ENCODE measurements at places on chromosomes 3 and 15. TPM values are rescaled to one million over a fixed set of nuclear protein-coding genes. Genes with fewer than 3 reads are reported as not detected.

Gene EXOSC7
- 47.8 TPM for total RNA-seq

- H3K4me1 ChIP-seq, result peaks cover 9% of the 10 kb centered on the region
- H3K4me3 ChIP-seq, result no peak overlapping the region
- H3K27ac ChIP-seq, result no peak overlapping the region
- no peaks in the 10 kb centered on the region for H3K36me3 ChIP-seq
- peak; percentile 77 for DNase-seq
- H3K27me3 ChIP-seq, result peaks cover 87% of the 10 kb centered on the region
These were observed 27.0 kb upstream of the POLG start for GRCh38 chr15:89361451-89362202.

DNA sequence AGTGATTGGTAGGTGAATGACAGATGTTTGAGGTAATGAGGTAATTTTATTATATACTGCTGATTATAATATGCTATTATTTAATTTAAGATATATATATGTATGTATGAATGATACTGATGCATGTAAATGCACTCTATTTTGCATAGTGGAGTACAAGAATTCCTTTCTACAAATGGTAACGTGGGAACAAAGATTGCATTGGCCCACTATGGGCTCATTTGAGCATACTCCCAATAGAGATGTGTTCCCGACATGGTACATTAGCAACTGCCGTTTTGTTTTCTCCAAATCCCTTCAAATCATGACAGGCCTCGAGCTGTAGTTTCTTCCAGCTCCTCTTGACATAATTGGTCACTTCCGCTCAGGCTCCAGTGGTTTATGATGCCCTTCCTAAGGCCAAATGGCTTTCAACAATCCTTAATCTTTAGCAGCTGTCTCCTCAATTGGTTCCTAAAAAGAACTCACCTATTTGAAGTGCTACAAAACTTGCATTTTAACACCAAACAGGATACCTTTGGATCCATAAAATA, 266.1 kb downstream of the ADAMTSL3 start:
- H3K36me3 ChIP-seq, result no peaks in the 10 kb centered on the region
- no peak for DNase-seq
- peaks cover 5% of the 10 kb centered on the region for H3K27me3 ChIP-seq
- peaks cover 10% of the 10 kb centered on the region for H3K4me1 ChIP-seq
- H3K27ac ChIP-seq, result no peak overlapping the region

DNA sequence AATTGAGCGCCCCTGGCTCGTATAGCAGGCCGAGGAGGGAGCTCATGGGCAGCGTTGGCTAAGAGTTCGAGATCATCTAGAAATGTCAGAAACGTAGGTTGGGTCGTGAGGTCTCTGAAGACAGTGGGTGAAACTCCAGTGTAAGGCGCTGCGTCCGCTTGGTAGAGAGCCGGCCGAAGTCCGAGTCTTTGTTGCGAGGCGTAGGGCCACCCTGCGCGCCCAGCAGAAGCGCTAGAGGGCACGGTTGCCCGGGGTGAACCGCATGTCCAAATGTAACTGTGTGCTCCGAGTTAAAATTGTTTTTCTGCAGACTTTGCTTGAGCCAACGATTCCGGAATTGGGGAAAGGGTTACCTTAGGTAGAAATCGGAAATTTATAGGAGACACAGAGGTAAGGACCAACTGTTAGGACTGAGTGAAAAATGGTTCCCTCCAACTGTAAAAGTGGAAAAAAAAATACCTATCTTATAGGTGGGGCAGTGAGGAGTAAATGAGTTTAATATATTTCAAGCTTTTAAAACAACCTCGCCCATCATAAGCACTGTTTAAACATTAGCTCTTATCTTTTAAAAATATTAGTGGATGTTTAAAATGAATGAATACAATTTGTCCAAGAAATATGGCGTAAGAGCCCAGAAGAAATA, 993 bp upstream of the SIAH2 start:
- peak overlapping the region; percentile 99 for H3K4me3 ChIP-seq
- peaks cover 30% of the 10 kb centered on the region for H3K4me1 ChIP-seq
- H3K36me3 ChIP-seq, result peaks cover 8% of the 10 kb centered on the region
- H3K27ac ChIP-seq, result peak overlapping the region; percentile 99
- DNase-seq, result no peak

- H3K4me1 ChIP-seq, result no peaks in the 10 kb centered on the region
- H3K4me3 ChIP-seq, result no peak overlapping the region
- H3K36me3 ChIP-seq, result no peaks in the 10 kb centered on the region
- no peak overlapping the region for H3K27ac ChIP-seq
- DNase-seq, result no peak
These were observed 61.9 kb upstream of the PHLDB2 start for GRCh38 chr3:111797171-111797615.

GRCh38 chr3:152365126-152365525, 96.4 kb downstream of the MBNL1 start:
- no peak for DNase-seq
- H3K27me3 ChIP-seq, result no peaks in the 10 kb centered on the region
- peaks cover 55% of the 10 kb centered on the region for H3K36me3 ChIP-seq
- no peak overlapping the region for H3K27ac ChIP-seq
- H3K4me1 ChIP-seq, result peaks cover 52% of the 10 kb centered on the region

Gene PXYLP1
- total RNA-seq, result 15.8 TPM

- no peak for DNase-seq
- H3K27me3 ChIP-seq, result peaks cover 5% of the 10 kb centered on the region
- no peak overlapping the region for H3K4me3 ChIP-seq
- no peaks in the 10 kb centered on the region for H3K36me3 ChIP-seq
- H3K27ac ChIP-seq, result no peak overlapping the region
These were observed 118.3 kb upstream of the KCNH8 start for GRCh38 chr3:19029837-19030521.

- no peaks in the 10 kb centered on the region for H3K4me1 ChIP-seq
- DNase-seq, result no peak
- H3K36me3 ChIP-seq, result no peaks in the 10 kb centered on the region
- no peaks in the 10 kb centered on the region for H3K27me3 ChIP-seq
- H3K4me3 ChIP-seq, result no peak overlapping the region
These were observed 95.7 kb downstream of the LRIG1 start for GRCh38 chr3:66404903-66405700.

DNA sequence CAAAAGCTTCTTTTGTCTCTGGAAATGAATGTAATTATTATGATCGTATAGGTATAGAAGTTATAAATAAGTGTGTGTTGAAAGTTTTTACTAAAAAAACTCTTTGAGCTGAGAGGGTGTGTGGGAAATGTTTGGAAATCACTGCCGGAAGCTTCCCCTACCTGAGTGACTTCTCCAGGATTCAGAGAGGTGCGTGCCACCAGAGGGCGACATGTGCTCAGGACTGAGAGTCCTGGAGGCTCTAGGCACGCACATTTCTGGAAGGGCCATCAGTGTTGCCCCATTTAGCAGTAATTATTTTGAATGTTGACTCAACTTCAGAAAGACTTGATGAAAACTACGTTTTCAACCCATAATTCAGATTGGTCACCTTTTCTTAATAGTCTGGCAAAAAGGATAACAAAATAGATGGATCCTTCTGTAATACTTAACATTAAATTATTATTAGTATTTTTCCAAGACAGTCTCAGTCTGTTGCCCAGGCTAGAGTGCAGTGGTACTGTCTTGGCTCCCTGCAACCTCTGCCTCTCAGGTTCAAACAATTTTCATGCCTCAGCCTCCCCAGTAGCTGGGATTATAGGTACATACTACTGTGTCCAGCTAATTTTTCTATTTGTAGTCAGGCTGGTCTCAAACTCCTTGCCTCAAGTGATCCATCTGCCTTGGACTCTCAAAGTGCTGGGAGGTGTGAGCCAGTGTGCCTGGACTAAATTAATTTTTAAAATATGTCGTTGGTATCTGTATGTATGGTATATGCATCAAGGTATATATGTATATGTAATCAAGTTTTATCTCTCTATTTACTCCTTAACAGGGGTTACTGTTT, 34.5 kb downstream of the GPR171 start:
- H3K27ac ChIP-seq, result peak overlapping the region; percentile 10
- H3K27me3 ChIP-seq, result no peaks in the 10 kb centered on the region
- DNase-seq, result peak; percentile 84
- no peaks in the 10 kb centered on the region for H3K36me3 ChIP-seq
- no peak overlapping the region for H3K4me3 ChIP-seq

DNA sequence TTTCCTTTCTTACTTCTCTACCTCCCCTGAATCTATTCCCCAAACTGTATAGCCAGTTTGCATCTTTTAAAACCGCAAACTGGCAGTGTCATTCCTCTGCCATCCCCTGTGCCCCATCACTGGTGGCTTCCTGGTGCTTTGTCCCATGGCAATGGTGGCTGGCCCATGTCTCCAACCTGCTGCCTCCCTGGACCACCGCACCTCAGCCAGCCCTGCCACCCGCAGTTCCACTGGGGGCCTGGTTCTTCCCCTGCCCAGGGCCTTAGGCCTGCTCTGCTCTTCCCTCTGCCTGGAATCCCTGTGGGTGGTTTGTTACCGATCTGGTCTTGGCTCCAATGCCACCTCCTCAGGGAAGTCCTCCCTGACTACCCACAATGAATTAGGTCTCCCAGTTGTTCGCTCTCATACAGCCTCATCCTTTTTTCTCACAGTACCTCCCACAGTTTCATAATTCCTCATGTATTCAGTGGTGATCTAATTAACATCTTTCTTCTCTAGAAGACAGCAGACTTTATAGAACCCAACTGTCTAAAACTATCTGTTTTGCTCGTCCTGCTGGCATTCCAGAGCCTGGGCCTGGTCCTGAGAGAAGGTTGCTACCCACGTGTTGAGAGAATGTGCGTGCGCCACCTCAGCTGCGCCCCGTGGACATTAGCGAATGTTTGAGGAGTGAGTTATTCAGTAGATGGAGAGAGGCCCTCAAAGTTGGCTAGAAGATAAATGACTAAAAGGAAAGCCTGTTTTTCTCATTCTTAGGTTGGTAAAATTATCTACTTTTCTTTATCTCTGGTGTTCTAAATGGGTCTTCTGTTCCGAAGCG, 130.1 kb downstream of the DNAJB8 start:
- no peaks in the 10 kb centered on the region for H3K4me1 ChIP-seq
- no peak overlapping the region for H3K4me3 ChIP-seq
- H3K27ac ChIP-seq, result no peak overlapping the region

- no peak overlapping the region for H3K4me3 ChIP-seq
- H3K36me3 ChIP-seq, result no peaks in the 10 kb centered on the region
- no peak overlapping the region for H3K27ac ChIP-seq
- peaks cover 3% of the 10 kb centered on the region for H3K27me3 ChIP-seq
- no peaks in the 10 kb centered on the region for H3K4me1 ChIP-seq
These were observed 230.7 kb upstream of the TRIM42 start for GRCh38 chr3:140447136-140447535.

- peaks cover 12% of the 10 kb centered on the region for H3K4me1 ChIP-seq
- no peak overlapping the region for H3K4me3 ChIP-seq
- H3K27me3 ChIP-seq, result peaks cover 15% of the 10 kb centered on the region
- no peak for DNase-seq
- H3K27ac ChIP-seq, result no peak overlapping the region
- H3K36me3 ChIP-seq, result no peaks in the 10 kb centered on the region
These were observed 315.6 kb upstream of the THBS1 start for GRCh38 chr15:39265261-39265660.

- peak; percentile 73 for DNase-seq
- no peak overlapping the region for H3K4me3 ChIP-seq
- H3K27ac ChIP-seq, result no peak overlapping the region
- peaks cover 3% of the 10 kb centered on the region for H3K4me1 ChIP-seq
- H3K27me3 ChIP-seq, result peaks cover 4% of the 10 kb centered on the region
- no peaks in the 10 kb centered on the region for H3K36me3 ChIP-seq
These were observed 9.6 kb upstream of the PSMD2 start for GRCh38 chr3:184289426-184289938.

Gene SKOR1
- total RNA-seq, result 0.71 TPM

- no peak overlapping the region for H3K4me3 ChIP-seq
- H3K27me3 ChIP-seq, result no peaks in the 10 kb centered on the region
- no peak overlapping the region for H3K27ac ChIP-seq
- H3K36me3 ChIP-seq, result no peaks in the 10 kb centered on the region
- DNase-seq, result no peak
These were observed 6.7 kb downstream of the STRIT1 start for GRCh38 chr3:155286736-155287135.

DNA sequence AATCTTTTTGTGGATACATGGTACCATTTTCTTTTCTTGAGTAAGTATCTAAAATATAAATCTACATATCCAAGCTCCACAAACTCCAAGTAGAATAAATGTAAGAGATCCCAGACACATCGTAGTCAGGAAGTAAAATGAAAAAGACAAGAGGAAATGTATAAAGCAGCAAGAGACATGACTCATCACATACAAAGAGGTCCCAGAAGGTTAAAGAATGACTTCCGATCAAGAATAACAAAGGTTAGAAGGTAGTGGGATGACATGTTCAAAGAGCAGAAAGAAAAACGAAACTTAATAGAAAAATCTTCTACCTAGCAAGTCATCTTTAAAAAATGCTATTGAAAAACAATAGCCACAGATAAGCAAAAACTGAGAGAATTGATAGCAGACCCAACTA, 705.8 kb downstream of the NR2F2 start:
- H3K36me3 ChIP-seq, result no peaks in the 10 kb centered on the region
- no peak for DNase-seq
- H3K4me1 ChIP-seq, result no peaks in the 10 kb centered on the region
- H3K4me3 ChIP-seq, result no peak overlapping the region
- H3K27me3 ChIP-seq, result no peaks in the 10 kb centered on the region

Gene ADAMTS9
- total RNA-seq, result not detected

Gene THAP10
- not detected for total RNA-seq

GRCh38 chr3:89098964-89099585, 8.3 kb upstream of the EPHA3 start:
- no peak for DNase-seq
- no peak overlapping the region for H3K4me3 ChIP-seq
- H3K4me1 ChIP-seq, result no peaks in the 10 kb centered on the region
- no peaks in the 10 kb centered on the region for H3K27me3 ChIP-seq
- no peak overlapping the region for H3K27ac ChIP-seq
- no peaks in the 10 kb centered on the region for H3K36me3 ChIP-seq

GRCh38 chr15:84400017-84400740, 164.6 kb downstream of the GOLGA6L4 start:
- no peaks in the 10 kb centered on the region for H3K4me1 ChIP-seq
- no peak overlapping the region for H3K27ac ChIP-seq
- H3K27me3 ChIP-seq, result no peaks in the 10 kb centered on the region
- DNase-seq, result no peak
- H3K36me3 ChIP-seq, result no peaks in the 10 kb centered on the region

- H3K4me3 ChIP-seq, result no peak overlapping the region
- no peak for DNase-seq
- H3K36me3 ChIP-seq, result no peaks in the 10 kb centered on the region
- peaks cover 1% of the 10 kb centered on the region for H3K4me1 ChIP-seq
- H3K27ac ChIP-seq, result no peak overlapping the region
- peaks cover 35% of the 10 kb centered on the region for H3K27me3 ChIP-seq
These were observed 195.4 kb downstream of the OPA1 start for GRCh38 chr3:193788189-193788991.

GRCh38 chr3:56694867-56695683, 12.0 kb upstream of the TASOR start:
- no peak for DNase-seq
- H3K4me3 ChIP-seq, result peak overlapping the region; percentile 7
- peak overlapping the region; percentile 74 for H3K27ac ChIP-seq
- no peaks in the 10 kb centered on the region for H3K27me3 ChIP-seq
- H3K36me3 ChIP-seq, result peaks cover 5% of the 10 kb centered on the region

DNA sequence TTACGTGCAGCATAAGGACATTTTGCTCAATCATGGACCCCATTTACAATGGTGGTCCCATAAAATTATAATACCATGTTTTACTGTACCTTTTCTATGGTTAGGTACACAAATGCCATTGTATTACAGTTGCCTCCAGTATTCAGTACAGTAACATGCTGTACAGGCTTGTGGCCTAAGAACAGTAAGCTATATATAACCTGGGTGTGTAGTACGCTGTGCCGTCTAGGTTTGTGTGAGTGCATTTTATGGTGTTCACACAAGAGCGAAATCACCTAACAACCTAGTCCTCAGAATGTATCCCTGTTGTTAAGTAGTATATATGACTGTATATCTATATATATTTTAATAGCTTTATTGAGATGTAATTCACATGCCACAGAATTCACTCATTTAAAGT, 12.5 kb downstream of the ASB7 start:
- no peak for DNase-seq
- H3K4me1 ChIP-seq, result peaks cover 4% of the 10 kb centered on the region
- no peak overlapping the region for H3K27ac ChIP-seq
- H3K4me3 ChIP-seq, result no peak overlapping the region
- peaks cover 21% of the 10 kb centered on the region for H3K36me3 ChIP-seq
- no peaks in the 10 kb centered on the region for H3K27me3 ChIP-seq

Gene SLCO2A1
- not detected for total RNA-seq
